ENCODE measurements at places on chromosomes 5 and 9. TPM values are rescaled to one million over a fixed set of nuclear protein-coding genes. Genes with fewer than 3 reads are reported as not detected.

Gene RNF183
- not detected for total RNA-seq

Gene GRXCR2
- not detected for total RNA-seq

DNA sequence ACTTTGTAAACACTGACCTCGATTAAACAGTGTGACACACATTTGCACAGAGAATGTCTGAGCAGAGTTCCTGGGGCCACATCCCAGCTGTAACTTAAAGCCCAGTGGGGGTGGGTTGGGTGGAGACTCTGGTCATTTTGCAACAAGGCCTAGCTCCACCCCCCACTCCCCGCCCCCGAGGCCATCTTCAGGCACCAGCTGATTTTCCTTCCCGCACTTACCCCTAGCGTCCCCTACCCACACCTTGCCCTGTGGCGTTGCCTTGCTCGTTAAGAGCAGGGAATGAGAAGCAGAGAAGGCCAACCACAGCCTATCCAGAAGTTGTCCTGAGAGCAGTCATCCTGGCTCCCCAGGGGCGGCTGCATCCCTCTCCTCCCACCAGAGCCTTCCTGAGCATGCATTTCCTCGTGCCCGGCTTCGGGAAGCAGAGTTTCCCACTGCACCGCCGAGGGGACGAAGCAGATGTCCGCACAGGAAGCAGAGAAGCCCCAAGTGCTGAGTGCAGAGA, 101.7 kb upstream of the SARDH start:
- H3K36me3 ChIP-seq: no peaks in the 10 kb centered on the region
- H3K4me1 ChIP-seq: peaks cover 36% of the 10 kb centered on the region
- H3K4me3 ChIP-seq: no peak overlapping the region
- H3K27me3 ChIP-seq: no peaks in the 10 kb centered on the region
- no peak for DNase-seq

Gene BHMT2
- not detected for total RNA-seq

GRCh38 chr5:43804041-43804440, 201.1 kb downstream of the NNT start:
- H3K27ac ChIP-seq: no peak overlapping the region
- H3K4me1 ChIP-seq: no peaks in the 10 kb centered on the region
- no peaks in the 10 kb centered on the region for H3K36me3 ChIP-seq
- no peak overlapping the region for H3K4me3 ChIP-seq
- no peaks in the 10 kb centered on the region for H3K27me3 ChIP-seq

Gene FCN2
- not detected for total RNA-seq

- no peak overlapping the region for H3K4me3 ChIP-seq
- no peak overlapping the region for H3K27ac ChIP-seq
- no peaks in the 10 kb centered on the region for H3K27me3 ChIP-seq
- no peak for DNase-seq
- H3K36me3 ChIP-seq: no peaks in the 10 kb centered on the region
- H3K4me1 ChIP-seq: peaks cover 8% of the 10 kb centered on the region
Observed at GRCh38 chr5:134547066-134547465, 21.6 kb downstream of the JADE2 start.

Gene NPR2
- total RNA-seq: 26.9 TPM

Gene SPATA31D4
- total RNA-seq: not detected

- peaks cover 2% of the 10 kb centered on the region for H3K27me3 ChIP-seq
- H3K36me3 ChIP-seq: no peaks in the 10 kb centered on the region
- H3K4me3 ChIP-seq: no peak overlapping the region
Observed at GRCh38 chr5:133410335-133410828, 202.0 kb downstream of the FSTL4 start.

Gene TSLP
- not detected for total RNA-seq

- DNase-seq: no peak
- H3K36me3 ChIP-seq: no peaks in the 10 kb centered on the region
- H3K27me3 ChIP-seq: no peaks in the 10 kb centered on the region
Observed at GRCh38 chr5:111649516-111649915, 107.5 kb downstream of the NREP start.
